ENCODE measurements at places on chromosomes 2 and 18. TPM values are rescaled to one million over a fixed set of nuclear protein-coding genes. Genes with fewer than 3 reads are reported as not detected.
A peak's percentile ranks its signal among the peaks of the same experiment; 100 is the strongest.

DNA sequence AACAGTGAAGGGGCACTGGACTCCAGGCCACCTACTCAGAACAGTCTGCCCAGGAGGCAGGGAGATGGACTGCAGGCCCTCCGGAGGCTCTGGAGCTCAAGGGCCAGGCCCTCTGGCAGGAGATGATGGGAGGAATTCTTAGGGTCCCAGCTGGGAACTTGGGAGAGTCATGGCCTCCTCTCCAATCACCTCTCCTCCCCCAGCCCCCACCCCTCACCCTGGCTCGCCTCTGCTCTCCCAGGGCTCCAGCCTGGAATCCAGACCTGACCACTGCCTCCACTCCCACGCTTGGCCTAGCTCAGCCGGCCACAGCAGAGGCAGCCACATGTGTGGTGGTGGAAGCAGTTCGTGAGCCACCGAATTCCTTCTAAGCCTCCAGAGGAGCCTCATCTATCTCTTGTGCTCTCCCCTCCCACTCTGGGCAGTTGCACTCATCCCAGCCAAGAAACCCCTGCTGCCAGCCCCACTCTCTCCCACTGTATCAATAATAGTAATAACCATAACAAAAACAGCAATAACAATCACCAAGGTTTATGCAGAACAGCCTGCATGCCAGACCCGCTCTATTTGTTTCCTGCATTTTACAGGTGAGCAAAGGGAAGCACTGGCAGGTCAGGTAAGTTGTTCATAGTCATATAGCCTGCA, 67.4 kb downstream of the TNS1 start:
- DNase-seq, result no peak
- H3K27ac ChIP-seq, result no peak overlapping the region
- H3K36me3 ChIP-seq, result no peaks in the 10 kb centered on the region
- H3K4me3 ChIP-seq, result no peak overlapping the region
- peaks cover 13% of the 10 kb centered on the region for H3K27me3 ChIP-seq

DNA sequence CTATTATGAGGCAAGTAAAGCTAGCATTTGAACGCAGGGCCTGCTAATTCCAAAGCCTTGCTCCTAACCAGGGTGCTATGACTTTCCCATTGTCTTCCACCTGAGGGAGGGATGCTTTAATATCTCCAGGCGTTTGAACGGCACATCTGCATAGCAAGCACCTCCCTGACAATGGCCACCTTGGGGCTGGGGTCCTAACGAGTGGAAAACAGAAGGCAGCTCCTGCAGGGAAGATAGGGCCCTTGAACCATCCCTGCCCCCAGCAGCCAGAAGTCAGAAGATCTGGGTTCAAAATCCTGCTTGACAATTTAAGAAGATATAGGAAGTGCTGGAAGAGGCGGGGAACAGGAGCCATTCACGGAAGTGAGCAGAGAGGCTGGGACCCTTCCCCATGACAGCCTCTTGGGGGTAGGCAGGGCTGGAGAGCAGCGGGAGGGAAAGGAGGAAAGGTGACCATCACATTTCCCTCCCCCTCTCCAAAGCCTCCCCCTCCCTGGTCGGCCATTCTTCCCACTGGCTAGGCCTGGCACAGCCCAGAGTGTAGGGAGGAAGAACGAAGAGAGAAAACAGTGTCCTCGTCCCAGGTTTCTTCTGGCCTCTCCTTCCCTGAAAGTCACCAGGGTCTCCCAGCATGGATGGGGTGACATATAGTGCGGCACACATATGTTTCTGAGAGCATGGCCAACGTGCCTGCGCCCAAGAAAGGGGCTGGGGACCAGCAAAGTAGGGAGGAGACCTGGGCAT, 73.5 kb downstream of the EMX1 start:
- H3K4me3 ChIP-seq, result no peak overlapping the region
- H3K27me3 ChIP-seq, result no peaks in the 10 kb centered on the region
- no peaks in the 10 kb centered on the region for H3K36me3 ChIP-seq

DNA sequence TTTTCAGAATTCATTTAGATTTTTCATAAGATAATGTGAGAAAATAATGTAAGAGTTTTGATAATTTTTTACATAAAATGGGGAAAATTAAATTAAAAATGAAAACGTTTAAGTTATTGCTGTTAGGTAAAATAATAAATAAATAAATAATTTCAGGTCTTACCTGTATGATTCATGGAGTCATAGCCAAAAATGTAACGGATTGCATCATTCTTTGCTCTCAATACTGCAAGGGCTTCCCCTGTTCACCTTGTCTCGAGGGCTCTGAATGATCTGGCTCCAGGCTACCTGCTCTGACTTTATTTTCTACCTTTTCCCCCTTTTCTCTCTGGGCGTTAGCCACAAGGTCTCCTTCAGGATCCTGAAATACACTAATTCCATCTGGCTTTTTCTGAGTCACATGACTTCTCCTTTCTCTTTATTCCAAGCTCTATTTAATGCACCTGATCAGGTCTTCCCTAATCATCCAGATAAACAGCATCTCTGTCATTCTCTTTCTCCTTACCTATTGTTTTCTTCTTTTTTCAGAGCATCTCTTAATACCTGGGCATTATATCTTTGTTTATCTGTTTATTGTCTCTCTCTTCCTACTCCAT, 30.0 kb upstream of the CFAP36 start:
- H3K27me3 ChIP-seq, result peaks cover 10% of the 10 kb centered on the region
- H3K27ac ChIP-seq, result no peak overlapping the region
- H3K4me1 ChIP-seq, result no peaks in the 10 kb centered on the region
- DNase-seq, result no peak

DNA sequence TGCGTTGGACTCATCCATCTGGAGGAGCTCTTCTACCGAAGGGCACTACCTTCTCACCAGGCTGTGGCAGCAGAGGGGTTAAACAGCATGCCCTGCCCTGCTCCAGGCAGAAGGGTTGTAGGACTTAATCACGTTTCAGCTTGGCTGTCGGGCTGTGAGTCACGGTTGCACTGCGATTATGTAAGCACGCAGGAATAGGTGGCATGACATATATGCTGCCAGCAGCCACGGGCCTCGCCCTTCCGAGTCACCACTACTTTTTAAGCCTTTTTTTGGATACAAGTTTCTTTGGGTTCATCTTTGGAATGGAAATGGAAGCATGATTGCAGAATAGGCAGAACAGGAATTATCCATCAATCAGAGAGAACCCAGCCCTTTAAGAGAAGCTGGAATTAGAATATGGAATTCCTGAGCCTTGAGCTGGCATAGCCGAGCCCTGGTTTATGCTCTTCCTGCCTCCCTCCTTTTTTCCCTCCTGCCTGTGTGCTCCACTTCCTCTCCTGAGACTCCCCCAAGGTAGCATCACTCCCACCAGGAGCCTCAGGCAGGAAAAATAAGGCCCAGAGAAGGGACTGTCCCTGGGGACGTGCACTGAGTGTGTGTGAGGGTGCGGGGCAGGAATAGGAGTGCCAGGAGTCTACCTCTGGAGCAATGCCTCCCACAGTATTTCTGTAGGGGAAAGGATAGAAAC, 86.8 kb downstream of the SEMA4F start:
- no peak overlapping the region for H3K27ac ChIP-seq
- no peak for DNase-seq
- H3K4me3 ChIP-seq, result no peak overlapping the region

DNA sequence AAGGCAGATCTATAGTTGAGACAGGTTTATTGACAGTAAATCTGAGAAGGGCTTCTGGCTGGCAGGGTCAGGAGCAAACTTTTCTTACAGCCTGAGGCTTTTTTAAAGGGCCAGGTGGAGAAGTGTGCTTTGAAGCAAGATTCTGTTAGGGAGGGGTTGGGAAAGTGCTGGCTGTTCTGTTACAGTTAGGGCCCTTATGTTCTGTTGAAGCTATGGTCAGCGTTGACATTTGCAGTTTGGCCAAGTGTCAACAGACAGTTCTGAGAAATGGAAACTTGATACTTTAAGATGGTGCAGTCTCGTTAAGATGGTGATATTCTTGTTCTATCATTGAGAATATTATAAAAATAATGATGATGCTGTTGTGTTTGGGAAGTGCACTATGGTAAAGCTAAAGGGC, 154.2 kb downstream of the RDH14 start:
- no peaks in the 10 kb centered on the region for H3K4me1 ChIP-seq
- H3K36me3 ChIP-seq, result no peaks in the 10 kb centered on the region
- H3K4me3 ChIP-seq, result no peak overlapping the region

GRCh38 chr18:41972067-41972925, 17.3 kb downstream of the PIK3C3 start:
- H3K27me3 ChIP-seq, result no peaks in the 10 kb centered on the region
- no peak for DNase-seq
- H3K4me3 ChIP-seq, result no peak overlapping the region
- no peaks in the 10 kb centered on the region for H3K36me3 ChIP-seq

GRCh38 chr2:201643216-201643890, at the start of gene TMEM237:
Gene TMEM237 (minus strand): TSS chr2:201643503. CDS start chr2:201643400, 103 bp downstream.
- H3K36me3 ChIP-seq, result no peaks in the 10 kb centered on the region
- H3K27ac ChIP-seq, result peak within 1 kb of the TSS; percentile 94
- peak; percentile 60 for DNase-seq
- peaks cover 10% of the 10 kb centered on the region for H3K4me1 ChIP-seq

The ITPRIPL1 gene
- polyA plus RNA-seq, result 1.4 TPM

- no peak for DNase-seq
- peak within 1 kb of the TSS; percentile 37 for H3K4me3 ChIP-seq
- no peaks in the 10 kb centered on the region for H3K36me3 ChIP-seq
- peaks cover 30% of the 10 kb centered on the region for H3K4me1 ChIP-seq
- no peak within 1 kb of the TSS for H3K27ac ChIP-seq
Observed at GRCh38 chr2:216695401-216695821, at the start of gene IGFBP5. Gene IGFBP5 (minus strand): TSS chr2:216695549. CDS start chr2:216694775, 774 bp downstream.

- peaks cover 66% of the 10 kb centered on the region for H3K4me1 ChIP-seq
- peak overlapping the region; percentile 70 for H3K27ac ChIP-seq
- H3K27me3 ChIP-seq, result no peaks in the 10 kb centered on the region
- DNase-seq, result no peak
Observed at GRCh38 chr2:85994421-85994777, 105.6 kb upstream of the ST3GAL5 start.
